ENCODE measurements at places on chromosomes 2 and 18.
A peak's percentile ranks its signal among the peaks of the same experiment; 100 is the strongest.

DNA sequence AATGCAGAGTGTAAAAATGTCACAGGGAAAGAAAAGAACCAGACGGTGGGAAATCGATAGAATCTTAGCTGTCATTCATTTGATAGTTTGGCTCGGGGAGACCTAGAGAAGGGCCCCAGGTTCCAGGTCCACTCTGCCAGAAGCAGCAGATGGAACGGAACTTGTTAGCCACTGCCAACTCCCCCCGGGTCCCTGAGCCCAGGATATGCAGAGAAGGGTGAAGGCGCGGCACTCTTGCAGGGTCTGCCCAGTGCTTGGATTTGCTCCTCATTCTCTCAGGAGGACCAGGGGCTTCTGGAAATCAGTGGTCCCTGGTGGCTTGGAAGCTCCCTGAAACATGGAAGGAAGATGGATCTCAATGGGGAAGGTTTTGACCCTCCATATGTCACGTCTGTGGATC, 11.6 kb upstream of the XDH start:
- no peak for DNase-seq

GRCh38 chr2:177523781-177524180, 131.2 kb downstream of the AGPS start:
- no peak for DNase-seq

GRCh38 chr18:2096551-2096950, 474.8 kb downstream of the METTL4 start:
- no peak for DNase-seq

DNA sequence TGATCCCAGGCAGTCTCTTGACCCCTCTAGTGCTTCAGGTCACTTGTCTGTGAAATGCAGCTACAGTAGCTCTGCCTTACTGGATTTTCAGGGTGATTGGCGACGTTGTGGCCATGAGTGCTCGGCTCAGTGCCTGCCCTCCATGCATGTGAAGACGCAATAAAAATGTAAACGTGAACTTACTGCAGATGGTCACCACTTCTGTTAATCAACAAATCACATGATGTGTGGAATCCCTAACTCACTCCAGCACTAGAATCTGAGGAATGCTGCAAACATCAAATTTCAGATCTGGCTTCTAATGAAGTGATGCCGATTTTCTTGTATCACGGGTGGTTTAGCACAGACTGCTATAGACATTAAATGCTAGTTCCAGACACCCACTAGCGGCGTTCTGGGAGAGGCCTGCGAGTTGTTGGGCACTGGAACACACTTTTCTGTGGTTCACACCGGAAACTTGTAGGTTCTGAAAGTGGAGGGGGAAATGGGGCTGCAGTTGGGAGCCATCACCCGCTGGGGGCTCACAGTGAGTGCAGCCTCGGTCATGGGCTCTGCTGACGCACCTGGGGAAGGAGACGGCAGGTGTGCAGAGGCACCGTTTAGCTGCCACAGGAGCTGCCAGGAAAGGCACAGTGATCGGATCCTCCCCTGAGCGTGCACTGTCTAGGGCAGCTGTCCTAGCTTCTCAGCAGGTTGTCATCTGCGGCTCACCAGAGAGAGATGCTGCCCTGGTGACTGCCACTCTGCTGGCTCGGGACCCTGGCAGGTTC, 6.5 kb downstream of the CNDP1 start:
- no peak for DNase-seq

GRCh38 chr18:65363011-65363410, 387.8 kb upstream of the CDH7 start:
- no peak for DNase-seq

DNA sequence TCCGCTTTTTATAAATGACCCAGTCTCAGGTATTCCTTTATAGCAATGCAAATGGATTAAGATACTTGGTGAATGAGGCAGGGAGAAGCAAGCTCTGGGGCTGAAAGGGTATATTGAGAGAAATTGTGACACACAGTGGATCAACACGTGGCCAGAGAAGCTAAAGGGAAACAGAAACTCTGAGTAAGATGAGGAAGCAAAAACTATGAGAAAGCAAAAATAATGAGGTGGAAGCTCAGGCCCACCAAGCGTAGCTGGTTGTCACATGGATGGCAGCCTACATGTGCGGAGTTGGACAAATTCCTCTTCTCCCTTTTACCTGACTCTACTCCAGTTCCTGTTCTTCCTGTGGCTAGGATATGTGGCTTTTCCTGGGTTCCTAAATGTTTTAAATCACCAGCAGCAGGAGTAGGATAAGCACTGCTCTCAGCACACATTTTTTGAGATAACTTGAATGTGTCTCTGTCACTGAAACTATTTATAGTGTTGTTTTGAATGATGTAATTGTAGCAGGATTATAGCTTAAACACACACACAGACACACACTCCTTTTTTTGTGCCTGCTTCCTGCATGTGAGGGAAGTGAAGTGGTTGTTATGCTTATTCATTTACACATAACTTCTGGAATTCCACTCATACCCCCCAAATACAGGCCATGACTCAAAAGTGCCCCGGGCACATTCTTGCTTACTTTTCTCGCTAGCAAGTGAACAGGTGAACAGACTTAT, 30.1 kb upstream of the EPC2 start:
- no peak for DNase-seq

GRCh38 chr18:55106906-55107305, 147.6 kb upstream of the CCDC68 start:
- no peak for DNase-seq

- DNase-seq = no peak
Measured at GRCh38 chr2:176133389-176133788, 3.9 kb downstream of the HOXD8 start.

DNA sequence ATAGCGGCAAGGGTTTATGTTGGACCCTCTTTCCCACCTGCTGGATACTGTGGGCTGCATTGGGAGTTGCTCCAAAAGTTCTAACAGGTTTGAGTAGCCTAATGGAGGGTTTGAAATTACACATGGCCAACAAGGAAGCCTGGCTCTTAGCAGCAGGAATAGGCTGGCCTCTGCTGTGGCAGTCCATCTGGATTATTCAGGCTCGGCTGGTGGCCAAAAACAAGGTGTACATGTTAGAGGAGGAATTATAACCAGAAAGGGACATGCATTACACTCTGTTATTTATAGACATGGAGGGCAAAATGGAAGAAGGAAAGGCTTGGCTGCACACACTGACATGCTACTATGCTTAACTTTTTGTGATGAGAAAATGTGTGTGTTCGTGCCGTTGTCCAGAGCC, 61.1 kb upstream of the NRXN1 start:
- no peak for DNase-seq

DNA sequence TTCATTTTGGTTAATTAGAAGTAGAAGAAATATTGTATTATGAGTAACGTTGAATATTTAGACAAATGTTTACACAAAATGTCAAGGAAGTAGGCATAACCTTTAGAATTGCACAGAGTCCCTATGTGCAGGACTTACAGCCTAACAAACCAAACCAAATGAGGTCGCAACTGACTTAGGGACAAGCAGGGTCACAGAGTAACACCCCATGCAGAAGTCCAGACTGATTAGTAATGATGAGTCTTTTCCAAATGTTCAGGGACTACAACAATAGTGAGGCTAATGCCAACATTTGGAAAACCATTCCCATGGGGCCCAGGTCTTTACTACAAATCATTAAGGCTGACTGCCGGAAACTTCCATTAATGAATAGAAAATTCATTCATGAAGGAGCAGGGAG, 452.5 kb upstream of the CHAC2 start:
- no peak for DNase-seq

DNA sequence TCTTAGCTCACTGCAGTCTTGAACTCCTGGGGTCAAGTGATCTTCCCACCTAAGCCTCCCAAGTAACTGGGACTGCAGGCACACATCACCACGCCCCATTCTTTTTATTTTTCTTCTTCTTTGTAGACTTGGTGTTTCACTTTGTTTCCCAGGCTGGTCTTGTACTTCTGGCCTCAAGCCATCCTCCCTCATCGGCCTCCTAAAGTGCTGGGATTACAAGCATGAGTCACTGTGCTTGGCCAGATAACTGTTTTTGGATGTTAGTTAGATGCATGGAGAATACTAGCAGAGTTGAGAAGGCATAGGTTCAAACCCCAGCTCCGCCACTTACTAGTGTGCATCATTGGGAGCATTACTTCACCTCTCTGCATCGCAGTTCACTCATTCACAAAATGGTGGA, 88.3 kb downstream of the TXNL1 start:
- no peak for DNase-seq

- no peak for DNase-seq
Measured at GRCh38 chr2:112728378-112729175, 7.8 kb downstream of the NT5DC4 start.

DNA sequence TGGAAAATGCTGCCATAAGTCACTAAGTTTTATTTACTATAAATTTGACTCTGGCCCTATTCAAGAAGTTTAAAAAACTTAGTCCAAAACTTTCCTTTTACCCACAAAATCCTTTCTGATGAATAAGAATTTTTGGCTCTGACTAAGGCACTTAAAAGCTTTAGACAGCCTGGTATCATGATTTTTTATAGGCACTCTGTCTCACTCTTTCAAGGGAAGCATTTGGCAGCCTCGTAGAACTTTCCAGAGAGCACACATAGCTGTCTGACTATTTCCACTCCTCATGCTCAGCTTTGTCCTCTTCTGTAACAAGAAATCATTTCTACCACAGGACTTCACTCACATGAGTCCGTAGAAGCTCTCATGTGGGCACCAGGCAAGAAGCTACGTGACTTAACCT, 32.3 kb upstream of the XDH start:
- no peak for DNase-seq

DNA sequence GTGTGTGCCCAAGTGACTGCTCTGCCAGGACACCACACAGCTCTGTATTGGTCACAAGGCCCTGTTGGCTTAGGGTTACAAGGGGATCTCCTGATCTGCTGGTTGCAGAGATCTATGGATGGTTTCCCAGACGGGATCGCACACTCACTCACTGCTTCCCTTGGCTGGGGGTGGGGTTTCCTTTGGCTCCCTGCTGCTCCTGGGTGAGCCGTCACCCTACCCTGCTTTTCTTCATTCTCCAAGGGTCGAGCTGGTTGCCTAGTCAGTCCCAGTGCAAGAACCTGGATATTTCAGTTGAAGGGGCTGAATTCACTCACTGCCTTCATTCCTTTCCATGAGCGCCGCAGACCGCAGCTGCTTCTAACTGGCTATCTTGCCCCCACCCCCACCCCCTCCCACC, 56.3 kb downstream of the GTF3C3 start:
- no peak for DNase-seq

- no peak for DNase-seq
Measured at GRCh38 chr2:38232454-38232853, 144.6 kb downstream of the ATL2 start.

DNA sequence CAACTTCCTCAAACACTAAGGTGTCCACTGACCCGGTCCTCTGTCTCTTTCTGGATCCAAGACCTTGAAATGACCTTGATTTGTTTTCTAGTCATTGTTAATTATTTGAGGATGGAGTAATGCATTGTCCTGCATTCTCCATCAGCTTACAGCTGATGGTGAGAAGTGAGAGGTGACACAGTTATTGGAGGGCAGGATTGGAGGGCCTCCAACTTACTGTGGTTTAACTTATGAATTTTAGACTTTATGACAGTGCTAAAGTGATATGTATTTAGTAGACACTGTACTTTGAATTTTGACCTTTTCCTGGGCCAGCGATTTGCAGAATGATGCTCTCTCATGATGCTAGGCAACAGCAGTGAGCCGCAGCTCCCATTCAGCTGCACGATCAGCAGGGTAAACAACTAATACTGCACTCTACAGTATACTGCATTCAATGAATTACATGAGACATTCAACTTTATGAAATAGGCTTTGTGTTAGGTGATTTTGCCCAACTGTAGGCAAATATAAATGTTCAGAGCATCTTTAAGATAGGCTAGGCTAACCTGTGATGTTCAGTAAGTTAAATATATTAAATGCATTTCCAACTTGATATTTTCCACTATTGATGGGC, 200.0 kb upstream of the MEX3C start:
- DNase-seq = no peak

- no peak for DNase-seq
Measured at GRCh38 chr2:189527812-189528592, 52.6 kb downstream of the SLC40A1 start.

DNA sequence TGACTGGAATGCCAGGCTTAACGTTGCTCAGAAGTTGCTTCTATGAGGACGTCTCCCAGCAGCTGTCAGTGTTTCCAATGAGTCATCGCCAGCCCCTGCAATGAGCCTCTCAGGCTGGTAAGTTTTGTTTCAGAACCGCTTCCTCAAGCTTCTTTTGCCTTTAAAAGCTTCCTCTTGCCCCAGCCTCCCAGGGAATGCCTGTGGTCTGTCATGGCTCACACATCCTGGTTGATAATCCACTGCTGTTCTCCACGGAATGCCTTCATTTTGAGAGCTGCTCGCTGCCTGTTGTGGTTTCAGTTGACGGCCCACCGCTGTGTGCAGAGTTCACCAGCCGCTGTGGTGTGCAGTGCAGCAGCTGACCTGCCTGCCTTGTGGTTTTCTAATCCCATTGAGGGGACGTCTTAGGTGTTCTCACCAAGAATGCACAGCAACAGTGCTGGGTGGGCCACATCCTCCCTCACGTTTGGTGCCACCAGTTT, 96.4 kb downstream of the RTP5 start:
- peak; percentile 45 for DNase-seq

DNA sequence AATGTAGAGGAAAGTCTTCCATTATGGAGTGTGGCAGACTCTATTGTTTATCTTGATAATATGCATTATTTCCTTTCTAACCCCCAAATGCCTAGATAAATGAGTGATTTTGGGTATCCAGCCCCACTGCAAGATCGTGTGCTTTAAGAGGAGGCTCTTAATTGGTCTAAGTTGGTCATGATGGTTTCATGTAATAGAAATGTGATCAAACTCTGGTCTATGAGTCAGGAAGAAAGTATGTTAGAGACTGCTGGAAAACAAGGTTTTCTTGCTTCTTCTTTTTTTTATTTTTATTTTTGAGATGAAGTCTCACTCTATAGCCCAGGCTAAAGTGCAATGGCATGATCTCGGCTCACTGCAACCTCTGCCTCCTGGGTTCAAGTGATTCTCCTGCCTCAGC, 344.5 kb upstream of the TNP1 start:
- no peak for DNase-seq

DNA sequence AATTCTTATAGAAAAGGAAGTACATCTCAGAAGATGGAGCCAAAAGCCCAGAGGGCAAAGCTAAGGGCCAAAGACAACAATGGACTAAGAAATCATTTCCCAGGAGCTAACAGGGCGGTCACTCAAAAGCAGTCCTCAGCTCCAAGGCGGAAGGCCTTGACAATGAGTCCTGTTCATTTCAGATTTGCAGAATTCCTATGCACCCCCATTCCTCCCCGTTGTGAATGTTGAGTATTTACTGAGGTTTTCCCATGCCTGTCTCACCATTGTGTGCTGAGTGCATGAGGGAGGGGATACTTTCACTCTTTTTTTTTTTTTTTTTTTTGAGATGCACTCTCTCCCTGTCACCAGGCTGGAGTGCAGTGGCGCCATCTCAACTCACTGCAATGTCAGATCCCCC, 18.8 kb upstream of the DTNB start:
- DNase-seq = no peak

GRCh38 chr2:233012301-233012971, 620 bp downstream of the NGEF start:
- DNase-seq = no peak

- no peak for DNase-seq
Measured at GRCh38 chr2:237864444-237864931, 5.1 kb downstream of the RAMP1 start.

- DNase-seq = no peak
Measured at GRCh38 chr18:45708831-45709230, 15.2 kb upstream of the SLC14A1 start.

GRCh38 chr2:230706966-230707365, 5.7 kb upstream of the CAB39 start:
- no peak for DNase-seq

Measured in activated CD8-positive, alpha-beta memory T cell treated with anti-CD3 and anti-CD28 coated beads for 1 hour (primary cell).